ENCODE measurements at places on chromosomes 4 and X.

- DNase-seq = no peak
Observed at GRCh38 chr4:20590849-20591248, 109.4 kb upstream of the PACRGL start.

DNA sequence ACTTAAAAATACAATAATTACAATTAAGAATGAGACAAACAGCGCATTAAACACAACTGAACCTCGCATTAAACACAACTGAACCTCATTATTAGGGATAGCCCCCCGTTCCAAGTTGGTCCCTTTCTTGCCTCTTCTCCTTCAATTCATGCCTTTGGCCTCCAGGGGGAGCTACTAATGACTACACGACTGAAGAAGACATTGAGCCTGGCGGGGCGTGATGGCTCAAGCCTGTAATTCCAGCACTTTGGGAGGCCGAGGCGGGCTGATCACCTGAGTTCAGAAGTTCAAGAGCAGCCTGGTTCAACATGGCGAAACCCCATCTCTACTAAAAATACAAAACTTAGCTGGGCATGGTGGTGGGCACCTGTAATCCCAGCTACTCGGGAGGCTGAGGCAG is 56.4 kb upstream of the NWD2 start:
- DNase-seq = no peak

- peak; percentile 29 for DNase-seq
Observed at GRCh38 chrX:154804261-154804956, 876 bp downstream of the MPP1 start.

DNA sequence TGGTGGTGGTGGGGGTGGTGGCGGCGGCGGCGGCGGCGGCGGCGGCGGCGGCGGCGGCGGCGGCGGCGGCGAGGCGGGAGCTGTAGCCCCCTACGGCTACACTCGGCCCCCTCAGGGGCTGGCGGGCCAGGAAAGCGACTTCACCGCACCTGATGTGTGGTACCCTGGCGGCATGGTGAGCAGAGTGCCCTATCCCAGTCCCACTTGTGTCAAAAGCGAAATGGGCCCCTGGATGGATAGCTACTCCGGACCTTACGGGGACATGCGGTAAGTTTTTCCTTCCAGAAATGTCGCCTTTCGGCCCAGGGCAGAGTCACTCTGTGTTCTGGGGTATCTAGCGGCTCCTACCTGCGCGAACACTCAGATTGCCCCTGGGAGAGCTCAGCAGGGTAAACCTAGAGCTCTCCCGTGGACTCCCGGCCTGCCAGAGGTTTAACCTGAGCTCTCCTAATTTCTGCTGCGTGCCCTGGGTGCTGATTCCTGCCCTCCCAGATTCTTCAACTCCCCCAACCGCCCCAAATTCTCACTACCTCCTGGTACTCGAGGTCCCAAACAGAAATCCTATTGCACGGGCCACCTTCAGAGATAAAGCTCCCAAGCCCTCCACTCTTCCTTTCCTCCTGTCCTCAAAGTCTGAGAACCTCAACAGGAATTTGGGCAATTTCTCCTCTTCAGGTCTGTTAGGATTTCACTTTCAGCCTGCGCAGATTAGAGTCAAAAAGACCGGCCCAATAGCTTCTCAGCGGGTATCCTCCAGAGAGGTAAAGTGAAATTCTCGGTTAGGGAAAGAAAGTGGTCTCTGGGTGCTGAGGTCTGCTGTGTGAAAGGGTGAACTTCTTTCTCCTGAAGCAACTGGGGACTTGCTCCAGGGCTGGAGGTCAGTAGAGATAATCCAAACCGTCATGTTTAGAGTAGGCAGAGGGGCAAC is 2.9 kb downstream of the AR start:
- no peak for DNase-seq

DNA sequence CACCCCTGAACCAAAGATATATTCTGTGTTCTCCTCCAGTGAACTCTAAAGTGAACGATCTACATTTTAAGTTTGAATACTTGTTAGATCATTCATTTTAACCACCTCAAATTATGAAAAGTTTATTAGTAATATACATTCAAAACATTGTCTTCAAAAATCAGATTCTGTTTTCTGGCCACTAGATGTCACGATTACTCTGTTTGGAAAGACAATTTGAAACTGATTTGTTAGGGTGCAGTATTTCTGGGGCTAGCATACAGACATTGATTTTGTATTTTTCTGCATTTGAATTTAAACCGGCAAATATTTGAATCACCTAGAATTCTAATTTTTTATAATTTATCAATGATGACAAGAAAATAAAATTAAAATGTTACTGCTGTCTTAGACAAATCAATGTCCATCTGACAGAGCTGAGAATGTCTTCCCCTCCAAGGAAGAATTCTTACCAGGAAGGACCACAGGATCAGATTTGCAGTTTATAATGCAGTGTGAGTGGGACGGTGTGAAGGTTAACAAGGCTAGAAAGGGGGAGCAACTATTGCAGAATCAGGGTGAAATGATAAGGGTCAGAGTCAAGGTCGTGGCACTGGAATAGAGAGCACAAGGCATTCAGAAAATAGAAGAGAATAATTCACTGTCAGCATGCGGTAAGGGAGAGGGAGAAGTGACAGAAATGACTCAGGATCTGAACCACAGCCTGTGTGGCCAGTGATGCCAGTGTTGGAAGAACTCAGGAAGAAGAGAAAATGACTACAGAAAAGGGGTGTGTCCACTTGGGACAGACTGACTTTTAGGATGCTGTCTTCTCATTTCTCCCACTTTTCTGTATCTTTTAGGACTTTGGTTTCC is 91.6 kb downstream of the ANXA10 start:
- peak; percentile 51 for DNase-seq

GRCh38 chr4:83240379-83240875 is 44.2 kb downstream of the COQ2 start:
- no peak for DNase-seq

GRCh38 chrX:46649421-46650260 is 76.1 kb downstream of the CHST7 start:
- DNase-seq = no peak

DNA sequence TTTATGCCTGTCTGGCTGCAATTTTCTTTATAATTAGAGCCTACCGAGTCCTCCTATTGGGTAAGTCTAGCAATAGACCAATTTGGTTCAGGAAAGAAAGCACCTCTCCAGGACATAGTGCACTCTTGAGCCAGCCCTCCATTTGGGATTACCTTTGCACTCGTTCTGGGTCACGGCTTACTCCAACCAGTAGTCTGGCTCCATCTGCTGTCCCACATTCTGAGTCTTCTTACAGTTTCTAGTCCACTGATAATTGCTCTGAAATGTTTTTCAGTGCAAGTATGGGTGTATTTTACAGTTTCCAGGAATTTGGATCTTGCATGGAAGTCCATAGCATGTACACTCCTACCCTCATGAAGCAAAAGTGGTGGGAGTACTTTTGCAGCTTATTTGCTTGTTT is 34.8 kb upstream of the USP51 start:
- DNase-seq = no peak

GRCh38 chrX:106484233-106484632 is 127.5 kb upstream of the RADX start:
- DNase-seq = no peak

DNA sequence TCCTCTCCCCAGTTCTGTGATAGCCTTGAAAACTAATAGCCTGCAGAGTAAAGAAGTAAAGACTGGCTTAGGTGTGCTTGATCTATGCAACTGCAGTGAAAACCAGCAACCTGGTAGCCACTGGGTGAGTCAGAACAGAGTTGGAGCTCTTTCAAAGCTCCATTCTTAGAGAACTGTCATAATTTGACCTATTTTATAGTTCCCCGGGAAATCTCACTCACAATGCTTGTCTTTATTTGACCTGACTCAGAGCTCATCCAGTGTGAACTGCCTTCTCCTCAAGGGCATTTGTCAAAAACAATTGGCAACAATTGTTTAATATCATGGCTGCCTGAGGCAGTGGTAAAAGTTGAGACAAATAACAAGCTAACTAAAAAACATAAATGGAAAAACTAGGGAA is 213.0 kb upstream of the NHS start:
- DNase-seq = no peak

DNA sequence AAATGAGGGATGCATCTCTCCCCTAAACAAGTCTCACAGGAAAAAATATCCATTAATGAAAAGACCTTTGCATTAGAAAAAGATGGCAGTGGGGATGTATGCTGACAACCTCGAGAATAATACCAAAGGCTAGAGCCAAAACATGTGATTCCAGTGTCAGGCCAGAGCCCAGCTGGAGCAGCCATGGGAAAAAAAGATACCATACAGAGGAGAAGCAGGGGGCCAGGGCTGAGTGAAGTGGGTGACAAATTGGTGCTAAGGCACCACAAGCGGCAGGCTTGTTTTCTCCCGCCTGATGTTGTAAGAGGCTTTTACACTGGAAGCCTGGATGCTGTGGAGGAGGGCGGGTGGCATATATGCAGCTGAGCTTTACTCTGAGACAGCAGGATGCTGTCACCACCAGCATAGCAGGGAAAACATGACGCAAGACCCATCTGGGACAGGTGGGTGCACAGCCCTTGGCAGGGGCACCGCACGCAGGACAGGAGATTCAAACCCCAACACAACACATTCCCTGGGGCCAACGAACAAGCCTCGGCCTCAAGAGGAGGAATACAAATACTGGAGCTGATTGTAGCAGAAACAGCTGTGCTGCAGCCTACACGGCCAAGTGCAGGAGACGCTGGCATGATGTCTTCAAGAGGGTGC is 91.9 kb downstream of the TSPAN5 start:
- DNase-seq = no peak
